ENCODE measurements at places on chromosomes 1 and 21.

GRCh38 chr1:88296227-88296626 is 387.8 kb upstream of the PKN2 start:
- no peak for DNase-seq

DNA sequence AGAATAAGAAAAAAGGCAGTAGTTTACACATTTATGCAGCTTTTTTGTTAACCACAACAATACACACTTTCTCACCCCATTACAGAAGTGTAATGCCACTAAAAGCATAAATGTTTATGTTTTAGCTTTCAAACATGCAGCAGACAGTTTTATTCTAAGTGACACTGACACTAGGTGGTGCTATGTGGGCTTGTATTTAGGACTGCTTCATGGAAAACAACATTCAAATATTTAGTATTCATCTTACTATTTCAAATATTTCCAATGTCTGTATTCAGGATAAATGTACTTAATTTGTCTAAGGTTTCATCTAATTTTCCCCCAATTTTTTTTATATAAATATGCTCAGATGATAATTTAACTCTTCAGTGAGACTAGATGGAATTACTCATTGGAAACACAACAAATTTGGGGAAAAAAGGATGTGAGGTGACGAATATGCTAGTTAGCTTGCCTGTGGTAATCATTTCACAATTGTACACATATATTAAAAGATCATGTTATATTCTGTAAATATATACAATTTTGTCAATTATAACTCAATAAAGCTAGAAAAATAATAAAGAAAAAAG is 71.4 kb downstream of the USP1 start:
- DNase-seq, result no peak

DNA sequence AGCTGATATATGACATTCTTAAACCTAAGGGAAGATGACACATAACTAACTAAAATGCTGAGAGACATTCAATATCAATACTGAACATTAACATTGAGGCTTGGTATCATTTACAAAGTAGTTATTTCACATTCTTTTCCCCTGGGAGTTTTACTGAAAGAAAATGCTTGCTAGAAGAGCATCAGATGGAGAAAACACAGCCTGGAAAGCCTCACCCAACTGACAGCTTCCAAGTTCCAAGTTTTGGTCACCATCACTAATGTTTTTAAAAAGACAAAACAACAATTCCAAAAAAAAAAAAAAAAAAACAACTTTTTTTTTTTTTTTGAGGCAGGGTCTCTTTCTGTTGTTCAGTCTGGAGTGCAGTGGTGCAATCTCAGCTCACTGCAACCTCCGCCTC is 80.6 kb downstream of the DSCAM start:
- no peak for DNase-seq

- no peak for DNase-seq
Measured at GRCh38 chr1:231165371-231165770, 3.5 kb downstream of the TRIM67 start.

DNA sequence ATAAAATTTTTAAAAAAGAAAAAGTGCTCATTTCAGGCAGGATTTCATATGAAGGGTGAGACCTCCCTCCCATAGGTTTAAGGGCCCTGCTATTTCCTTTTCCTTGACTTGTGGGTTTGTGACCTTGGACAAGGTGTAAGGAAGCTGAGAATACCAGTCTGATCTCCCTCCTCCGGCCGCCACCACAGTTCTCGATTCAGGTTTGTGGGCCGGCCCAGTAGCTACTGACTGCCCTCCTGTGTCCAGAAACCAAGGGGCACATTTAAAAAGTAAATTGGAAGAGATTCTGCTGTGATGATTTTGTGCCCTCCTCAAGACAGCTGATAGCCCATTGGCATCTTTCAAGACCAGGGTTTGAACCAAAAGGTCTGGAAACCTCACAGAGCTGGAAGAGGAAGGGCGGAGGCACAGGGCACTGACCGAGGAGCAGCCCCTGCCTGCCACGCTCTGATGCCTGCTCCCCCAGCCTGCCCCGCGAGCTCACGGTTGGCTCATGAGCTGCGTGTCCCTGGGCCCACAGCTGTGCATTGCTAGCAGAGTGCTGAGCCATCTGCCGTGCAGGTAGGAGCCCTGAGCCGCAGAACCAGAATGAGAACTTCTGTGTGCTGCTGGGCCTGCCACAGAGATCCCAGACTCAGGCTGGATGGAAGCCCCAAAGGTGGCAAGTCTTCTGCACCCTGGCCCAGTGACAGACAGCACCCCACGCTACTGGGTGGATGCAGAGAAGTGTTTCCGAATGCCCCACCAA is 348.7 kb downstream of the NPHP4 start:
- no peak for DNase-seq

DNA sequence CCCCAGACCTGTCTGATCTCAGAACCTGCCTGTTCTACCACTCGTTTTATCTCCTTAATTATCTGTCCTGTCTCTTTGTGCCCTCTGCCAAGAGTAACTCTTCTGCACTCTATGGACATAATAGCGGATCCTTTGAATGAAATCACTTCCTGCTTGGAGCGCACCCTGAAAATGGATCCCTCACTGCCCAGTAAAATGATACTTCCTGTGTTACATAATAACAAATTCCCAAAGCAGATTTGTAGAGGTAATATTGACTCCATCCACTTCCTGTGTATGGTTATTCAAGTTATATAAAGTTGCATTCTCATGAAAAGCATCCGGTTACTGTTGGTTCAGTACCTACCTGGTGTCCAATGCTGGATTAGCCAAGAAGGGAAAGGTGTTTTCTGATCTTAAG is 246.0 kb downstream of the TRABD2B start:
- no peak for DNase-seq

DNA sequence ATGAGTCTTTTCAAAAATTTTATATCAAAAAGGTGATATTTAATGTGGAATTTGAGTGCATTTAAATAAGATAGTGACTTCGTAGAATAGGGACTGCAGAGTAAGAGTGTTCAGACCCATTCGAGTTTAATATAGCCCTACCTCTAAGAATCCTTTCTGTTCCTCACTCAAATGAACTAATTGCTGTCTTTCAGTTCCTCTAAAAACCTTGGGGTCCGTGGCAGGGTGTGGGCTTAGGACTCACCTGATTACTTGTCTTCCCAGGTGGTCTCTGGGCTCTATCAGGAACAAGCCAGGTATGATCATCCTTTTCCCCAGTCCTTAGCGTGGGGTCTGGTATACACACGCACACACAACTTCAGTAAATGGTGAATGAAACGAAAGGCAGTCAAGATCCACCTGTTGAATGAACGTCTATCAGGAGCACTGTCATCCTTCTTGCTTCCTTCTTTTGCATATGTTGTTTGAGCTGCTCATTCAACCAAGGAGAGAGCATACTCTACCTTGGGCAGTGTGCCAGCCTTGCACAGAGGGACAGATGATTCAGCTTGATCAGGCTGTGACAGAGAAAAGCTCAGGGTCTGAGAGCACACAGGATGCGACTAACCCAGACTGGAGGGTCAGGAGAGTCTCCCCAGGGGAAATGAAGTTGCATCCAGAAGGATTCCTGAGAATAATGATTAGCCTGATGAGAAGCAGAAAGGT is 1.2 kb upstream of the RNF11 start:
- peak; percentile 22 for DNase-seq

DNA sequence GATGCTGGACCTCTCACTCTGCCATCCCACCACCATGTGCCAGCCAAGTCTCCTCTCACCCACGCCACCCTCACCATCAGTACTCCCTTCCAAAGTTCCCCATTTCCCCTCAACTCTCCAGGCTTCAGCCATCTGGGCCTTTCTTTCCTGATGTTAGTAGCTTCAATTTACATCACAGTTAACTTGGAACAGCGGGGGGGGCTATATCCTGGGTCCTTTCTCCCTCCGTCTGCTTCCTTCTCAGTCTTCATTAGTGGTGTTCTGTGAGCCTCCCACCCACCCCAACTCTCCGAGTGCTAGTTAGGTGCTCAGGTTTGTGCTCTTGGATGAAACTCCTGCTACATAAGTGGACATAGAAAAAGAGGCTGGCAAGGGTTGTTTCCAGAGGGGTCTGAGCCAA is 31.9 kb downstream of the KCNC4 start:
- DNase-seq, result no peak

GRCh38 chr1:215543191-215543606 is 23.9 kb upstream of the KCTD3 start:
- DNase-seq, result no peak

DNA sequence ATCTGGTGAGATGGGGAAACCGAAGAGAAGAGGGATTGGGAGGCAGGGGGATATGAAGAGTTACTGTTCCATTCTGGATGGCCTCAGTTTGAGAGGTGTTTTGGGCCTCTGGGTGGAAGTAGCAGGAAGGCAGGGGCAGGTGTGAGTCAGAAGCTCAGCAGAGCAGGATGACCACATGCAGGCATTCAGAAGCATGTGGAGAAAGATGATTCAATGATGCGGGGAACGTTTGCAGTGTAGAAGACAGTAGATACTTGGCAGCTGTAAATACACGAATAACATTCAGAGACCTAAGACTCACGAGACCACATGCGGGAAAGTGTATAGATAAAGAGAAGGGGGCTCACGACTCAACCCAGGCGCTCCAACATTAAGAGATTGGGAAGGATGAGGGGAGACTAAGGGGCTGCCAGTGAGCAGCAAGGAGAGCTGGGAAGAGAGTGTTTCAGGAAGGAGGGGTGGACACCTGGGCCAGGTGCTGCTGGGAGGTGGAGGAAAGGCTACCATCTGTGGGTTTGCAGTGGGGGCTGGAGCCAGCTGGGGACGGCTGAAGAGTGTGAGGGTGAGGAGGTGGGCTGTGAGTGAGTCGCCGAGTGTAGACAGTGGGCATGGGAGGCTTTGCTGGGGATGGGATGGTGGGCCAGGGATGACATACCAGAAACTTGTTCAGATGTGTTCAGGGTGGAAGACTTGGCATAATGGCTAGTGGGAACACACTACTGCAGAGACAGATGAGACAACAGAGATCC is 5.8 kb upstream of the EPS8L3 start:
- no peak for DNase-seq

- DNase-seq, result no peak
Measured at GRCh38 chr1:93827633-93828366, 51.2 kb downstream of the DNTTIP2 start.

DNA sequence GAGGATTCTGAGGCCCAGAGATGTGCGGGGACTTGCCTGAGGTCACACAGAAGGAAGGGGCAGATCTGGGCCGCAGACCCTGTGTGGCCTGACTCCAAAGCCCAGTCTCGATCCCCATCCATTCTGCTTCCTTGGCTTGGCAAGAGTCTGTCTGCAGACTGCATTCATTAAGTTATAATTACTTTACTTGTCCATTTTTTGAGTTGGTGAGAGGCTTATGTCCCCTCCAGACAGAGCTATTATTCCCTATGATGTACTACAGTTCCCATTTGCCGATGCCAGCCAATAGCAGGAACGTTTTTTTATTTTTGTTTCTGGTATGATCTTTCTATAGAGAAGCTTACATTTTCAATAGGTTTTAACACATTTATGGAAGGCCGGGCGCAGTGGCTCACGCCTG is 101.5 kb downstream of the ARHGEF10L start:
- DNase-seq, result no peak

DNA sequence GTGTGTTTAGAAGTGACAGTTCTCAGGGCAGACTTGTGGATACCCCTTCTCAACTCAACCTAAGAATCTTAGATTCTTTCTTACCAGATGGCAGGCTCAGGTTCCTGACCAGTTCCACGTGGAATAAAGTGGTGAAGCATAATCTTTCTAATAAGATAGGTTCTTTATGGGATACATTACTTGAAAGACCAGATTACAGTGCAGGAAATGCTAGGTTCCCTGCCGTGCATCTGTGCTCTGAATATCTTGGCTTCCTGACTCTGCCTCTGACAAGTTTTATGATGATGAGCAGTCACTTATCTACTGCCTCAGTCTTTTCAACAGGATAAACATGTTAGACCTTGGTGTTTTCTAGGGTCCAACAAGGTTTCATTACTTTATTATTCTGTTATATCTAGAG is 207.9 kb upstream of the CACYBP start:
- no peak for DNase-seq

- no peak for DNase-seq
Measured at GRCh38 chr1:204879351-204879750, 8.7 kb downstream of the NFASC start.

- DNase-seq, result no peak
Measured at GRCh38 chr1:69045572-69045971, 522.1 kb upstream of the LRRC7 start.

DNA sequence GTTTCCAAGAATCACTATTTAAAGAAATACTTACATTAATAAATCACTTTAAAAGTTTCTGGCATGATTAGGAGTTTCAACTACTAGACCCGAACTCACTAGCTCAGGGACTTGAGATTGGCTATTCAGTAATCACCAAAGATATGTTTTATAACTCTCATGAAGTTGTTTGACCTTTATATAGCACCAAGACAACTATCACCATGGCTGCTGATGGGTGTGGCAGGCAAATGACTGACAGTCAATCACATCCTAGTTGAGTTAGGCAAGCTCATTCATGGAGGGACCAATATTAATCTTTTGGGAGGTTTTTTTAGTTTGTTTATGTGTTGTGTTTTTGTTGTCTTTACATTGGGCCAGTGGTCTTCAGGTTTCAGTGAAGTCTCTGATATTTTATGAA is 376.3 kb upstream of the C1orf87 start:
- no peak for DNase-seq

GRCh38 chr1:15953791-15954241 is 22.1 kb downstream of the ZBTB17 start:
- no peak for DNase-seq

DNA sequence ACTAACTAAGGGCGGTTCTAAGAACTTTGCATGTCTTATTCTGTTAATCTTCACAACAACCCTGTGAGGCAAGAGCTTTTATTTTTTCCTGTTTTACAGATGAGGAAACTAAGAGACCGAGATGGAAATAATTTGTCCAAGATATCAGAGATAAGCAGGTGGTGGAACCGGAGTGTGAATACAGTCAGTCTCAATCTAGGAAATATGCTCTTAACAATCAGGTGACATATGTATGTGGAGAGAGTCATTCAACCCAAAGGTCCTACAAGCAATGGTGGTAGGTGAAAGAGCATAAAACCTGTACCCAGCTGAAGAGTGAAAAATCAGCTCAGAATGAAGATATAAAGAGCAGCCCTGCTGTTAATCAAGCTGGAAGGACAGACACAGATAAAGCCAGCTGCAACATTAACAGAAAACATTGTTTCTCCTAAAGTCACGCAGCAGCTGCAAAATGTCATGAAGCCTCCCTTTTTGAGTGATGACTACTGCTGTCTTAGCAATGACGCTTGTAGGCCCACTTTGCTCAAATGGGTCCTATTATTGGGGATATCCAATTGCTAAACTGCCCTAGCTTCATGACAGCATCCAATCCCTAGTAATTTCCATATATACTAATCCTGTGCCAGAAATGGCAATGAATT is 30.5 kb upstream of the FCAMR start:
- DNase-seq, result no peak

DNA sequence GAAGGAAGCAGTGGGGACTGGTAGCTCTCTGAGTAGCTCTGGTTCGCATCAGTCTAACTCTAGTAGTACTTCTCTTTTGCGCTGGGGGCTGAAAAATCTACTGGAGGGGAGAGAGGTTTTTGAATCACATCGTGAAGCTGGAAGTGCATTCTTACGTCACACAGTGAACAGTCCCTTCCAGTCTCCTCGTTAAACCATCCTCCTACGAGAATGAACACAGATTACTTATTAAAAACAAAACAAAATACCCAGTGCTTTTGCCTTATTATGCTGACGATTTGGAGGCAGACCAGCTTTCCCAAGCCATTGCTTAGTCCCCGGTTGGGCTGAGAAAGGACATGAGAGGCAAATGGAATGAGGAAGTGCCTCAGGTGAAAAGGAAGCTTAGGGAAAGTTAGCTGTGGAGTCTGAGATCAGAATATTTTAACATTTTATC is 16.1 kb downstream of the HUNK start:
- DNase-seq, result no peak

GRCh38 chr1:53738205-53739108 is 507 bp downstream of the GLIS1 start:
- DNase-seq, result no peak

- no peak for DNase-seq
Measured at GRCh38 chr1:8303141-8303540, 14.8 kb upstream of the SLC45A1 start.

All from stimulated activated CD4-positive, alpha-beta T cell treated with anti-CD3 and anti-CD28 coated beads, TNF-alpha, amount 100 ng/mL, for 24 hours (primary cell).